Activated naive CD8-positive, alpha-beta T cell treated with anti-CD3 and anti-CD28 coated beads, Interleukin-2, amount 50 U/mL, for 24 hours (primary cell): ENCODE measurements at places on chromosomes 2 and 18.
A peak's percentile ranks its signal among the peaks of the same experiment; 100 is the strongest.

DNA sequence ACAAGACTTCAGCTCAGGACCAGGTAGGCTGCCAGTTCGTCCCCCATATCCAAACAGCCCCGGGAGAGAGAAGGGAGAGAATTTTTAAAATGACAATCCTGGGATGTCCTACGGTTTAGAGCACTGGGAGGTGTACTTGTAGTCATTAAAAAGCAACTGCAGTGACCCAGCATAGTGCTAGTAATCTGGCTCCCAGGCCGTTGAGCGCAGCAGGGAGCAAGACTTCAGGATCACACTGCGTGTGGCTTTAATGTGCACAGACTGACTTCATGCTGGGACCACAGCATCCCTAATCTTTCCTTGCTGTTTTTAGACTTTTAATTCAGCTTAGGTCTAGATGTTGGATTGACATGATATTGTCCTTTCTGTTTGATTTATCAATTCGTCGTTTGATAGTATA, 219.3 kb upstream of the FOSL2 start:
- no peaks in the 10 kb centered on the region for H3K4me1 ChIP-seq
- H3K27me3 ChIP-seq: no peaks in the 10 kb centered on the region

- no peaks in the 10 kb centered on the region for H3K36me3 ChIP-seq
- DNase-seq: no peak
- peaks cover 32% of the 10 kb centered on the region for H3K27me3 ChIP-seq
- H3K4me1 ChIP-seq: peaks cover 13% of the 10 kb centered on the region
- H3K4me3 ChIP-seq: no peak overlapping the region
These were observed 3.6 kb upstream of the PARD3B start for GRCh38 chr2:204541637-204542036.

- no peaks in the 10 kb centered on the region for H3K4me1 ChIP-seq
- no peak for DNase-seq
- no peaks in the 10 kb centered on the region for H3K27me3 ChIP-seq
- no peak overlapping the region for H3K27ac ChIP-seq
- H3K4me3 ChIP-seq: no peak overlapping the region
These were observed 566.8 kb upstream of the NRP2 start for GRCh38 chr2:205115511-205115910.

GRCh38 chr2:45285771-45286390, 276.6 kb upstream of the SIX2 start:
- no peaks in the 10 kb centered on the region for H3K36me3 ChIP-seq
- peaks cover 9% of the 10 kb centered on the region for H3K27me3 ChIP-seq
- no peak for DNase-seq

GRCh38 chr18:55256226-55256928, 297.1 kb upstream of the CCDC68 start:
- no peak for DNase-seq
- no peaks in the 10 kb centered on the region for H3K4me1 ChIP-seq
- H3K27ac ChIP-seq: no peak overlapping the region
- peaks cover 2% of the 10 kb centered on the region for H3K36me3 ChIP-seq

DNA sequence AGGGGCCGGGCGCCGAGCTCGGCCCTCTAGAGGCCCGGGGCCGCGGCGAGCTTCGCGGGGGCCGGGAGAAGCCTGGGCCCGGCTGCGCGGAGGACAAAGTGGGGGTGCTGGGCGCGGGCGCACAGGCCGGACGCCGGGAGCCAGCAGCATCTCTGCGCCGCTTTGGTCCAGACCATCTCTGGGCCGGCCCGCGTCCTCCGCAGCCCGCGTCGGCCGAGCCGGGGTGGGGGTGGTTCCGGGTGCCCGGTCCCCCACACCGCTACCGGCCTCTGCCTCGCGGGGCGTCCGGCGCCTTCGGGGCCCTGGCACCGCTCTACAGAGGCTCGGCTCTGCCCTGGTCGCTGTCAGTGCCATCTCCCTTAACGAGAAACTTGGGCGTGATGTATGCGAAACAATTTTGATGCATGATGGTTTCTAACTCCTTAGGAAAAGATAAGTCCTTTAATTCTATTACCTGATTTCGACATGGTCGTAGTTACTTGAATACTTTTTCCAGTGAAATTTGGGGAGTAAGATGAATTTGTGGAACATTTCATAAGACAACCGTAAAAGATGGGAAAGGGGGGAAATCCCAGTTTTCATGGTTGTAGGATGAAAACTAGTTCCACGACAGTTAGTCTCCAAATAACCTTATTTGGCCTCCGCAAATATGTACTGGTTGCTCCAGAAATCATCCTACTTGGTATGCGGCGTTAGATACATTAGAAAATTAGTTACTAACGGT, 562 bp downstream of the TWSG1 start:
- DNase-seq: peak; percentile 41
- H3K4me3 ChIP-seq: peak overlapping the region; percentile 87
- H3K4me1 ChIP-seq: peaks cover 27% of the 10 kb centered on the region
- peaks cover 6% of the 10 kb centered on the region for H3K27me3 ChIP-seq
- H3K36me3 ChIP-seq: peaks cover 7% of the 10 kb centered on the region

- H3K36me3 ChIP-seq: no peaks in the 10 kb centered on the region
- no peaks in the 10 kb centered on the region for H3K4me1 ChIP-seq
- DNase-seq: no peak
- H3K27ac ChIP-seq: no peak overlapping the region
- no peak overlapping the region for H3K4me3 ChIP-seq
These were observed 49.8 kb upstream of the COBLL1 start for GRCh38 chr2:164891460-164891859.

- no peak overlapping the region for H3K27ac ChIP-seq
- peaks cover 13% of the 10 kb centered on the region for H3K27me3 ChIP-seq
- no peak overlapping the region for H3K4me3 ChIP-seq
- DNase-seq: no peak
- no peaks in the 10 kb centered on the region for H3K4me1 ChIP-seq
These were observed 349.2 kb downstream of the INSIG2 start for GRCh38 chr2:118437501-118437900.

- H3K27ac ChIP-seq: no peak overlapping the region
- H3K36me3 ChIP-seq: no peaks in the 10 kb centered on the region
- DNase-seq: no peak
These were observed 48.4 kb downstream of the TEX51 start for GRCh38 chr2:126947103-126947429.

DNA sequence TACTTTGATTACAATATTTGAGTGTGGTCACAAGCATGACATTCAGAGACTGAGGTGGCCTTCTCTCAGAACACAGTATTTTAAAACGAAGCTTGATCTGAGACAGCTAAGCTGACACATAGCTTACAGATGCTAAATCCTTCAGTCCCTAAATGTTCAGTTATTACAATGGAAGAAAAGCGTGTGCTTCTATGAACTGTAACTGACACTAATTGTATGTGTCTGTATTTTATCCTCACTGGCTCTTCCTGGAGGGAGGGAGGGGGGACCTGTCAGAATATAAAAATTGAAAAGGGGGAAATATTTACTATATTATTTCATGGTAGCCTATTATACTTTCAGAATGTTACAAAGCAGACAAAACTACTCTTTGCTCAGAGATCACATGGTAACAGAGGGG, 340.2 kb downstream of the FIGN start:
- DNase-seq: no peak
- no peaks in the 10 kb centered on the region for H3K4me1 ChIP-seq
- no peak overlapping the region for H3K27ac ChIP-seq

DNA sequence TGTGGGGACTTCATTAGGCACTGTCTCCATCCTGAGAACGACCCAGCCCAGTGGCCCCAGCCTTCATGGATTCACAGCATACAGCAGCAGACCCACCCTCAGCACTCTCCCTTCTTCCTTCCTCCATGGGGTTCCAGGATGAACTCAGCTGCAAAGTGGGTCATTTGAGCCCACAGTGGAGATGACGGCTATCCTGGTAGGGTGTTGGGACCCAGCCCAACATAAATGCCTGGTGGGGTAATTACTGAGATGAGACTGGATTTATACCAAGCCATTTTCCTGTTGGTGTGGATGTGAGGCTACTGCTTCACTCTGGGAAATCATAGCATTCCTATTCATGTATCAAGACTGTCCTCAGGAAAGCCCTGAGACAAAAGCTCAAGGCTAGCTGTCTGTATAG, 536.7 kb upstream of the TNP1 start:
- no peak overlapping the region for H3K27ac ChIP-seq
- no peak overlapping the region for H3K4me3 ChIP-seq
- H3K36me3 ChIP-seq: peaks cover 3% of the 10 kb centered on the region
- no peaks in the 10 kb centered on the region for H3K27me3 ChIP-seq
- peaks cover 16% of the 10 kb centered on the region for H3K4me1 ChIP-seq

GRCh38 chr2:42310007-42310515, 51.0 kb downstream of the COX7A2L start:
- H3K4me3 ChIP-seq: no peak overlapping the region
- peaks cover 27% of the 10 kb centered on the region for H3K36me3 ChIP-seq
- H3K27me3 ChIP-seq: no peaks in the 10 kb centered on the region
- H3K27ac ChIP-seq: no peak overlapping the region
- no peak for DNase-seq

GRCh38 chr2:9660154-9660553, 29.4 kb upstream of the YWHAQ start:
- H3K4me1 ChIP-seq: peaks cover 38% of the 10 kb centered on the region
- no peak overlapping the region for H3K4me3 ChIP-seq
- no peaks in the 10 kb centered on the region for H3K36me3 ChIP-seq

DNA sequence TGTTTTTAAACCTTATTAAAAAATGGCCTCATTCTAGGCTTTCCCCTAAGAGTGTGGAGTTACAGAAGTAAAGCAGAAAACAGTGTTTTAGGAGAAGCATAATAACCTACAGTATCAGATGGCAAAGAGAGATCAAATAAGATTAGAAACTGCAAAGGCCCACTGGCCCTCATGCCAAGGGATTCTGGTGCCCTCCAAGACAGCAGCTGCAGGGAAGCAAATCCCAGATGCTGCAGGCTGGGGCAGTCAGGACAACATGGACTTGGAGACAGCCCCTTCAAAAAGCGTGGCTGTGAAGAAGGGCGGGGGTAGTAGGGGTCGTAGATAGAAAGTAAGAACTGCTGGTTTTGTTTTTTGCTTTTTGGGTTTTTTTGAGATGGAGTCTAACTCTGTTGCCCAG, 28.3 kb upstream of the EPG5 start:
- H3K27me3 ChIP-seq: no peaks in the 10 kb centered on the region
- peaks cover 19% of the 10 kb centered on the region for H3K36me3 ChIP-seq
- no peak overlapping the region for H3K4me3 ChIP-seq
- DNase-seq: no peak

DNA sequence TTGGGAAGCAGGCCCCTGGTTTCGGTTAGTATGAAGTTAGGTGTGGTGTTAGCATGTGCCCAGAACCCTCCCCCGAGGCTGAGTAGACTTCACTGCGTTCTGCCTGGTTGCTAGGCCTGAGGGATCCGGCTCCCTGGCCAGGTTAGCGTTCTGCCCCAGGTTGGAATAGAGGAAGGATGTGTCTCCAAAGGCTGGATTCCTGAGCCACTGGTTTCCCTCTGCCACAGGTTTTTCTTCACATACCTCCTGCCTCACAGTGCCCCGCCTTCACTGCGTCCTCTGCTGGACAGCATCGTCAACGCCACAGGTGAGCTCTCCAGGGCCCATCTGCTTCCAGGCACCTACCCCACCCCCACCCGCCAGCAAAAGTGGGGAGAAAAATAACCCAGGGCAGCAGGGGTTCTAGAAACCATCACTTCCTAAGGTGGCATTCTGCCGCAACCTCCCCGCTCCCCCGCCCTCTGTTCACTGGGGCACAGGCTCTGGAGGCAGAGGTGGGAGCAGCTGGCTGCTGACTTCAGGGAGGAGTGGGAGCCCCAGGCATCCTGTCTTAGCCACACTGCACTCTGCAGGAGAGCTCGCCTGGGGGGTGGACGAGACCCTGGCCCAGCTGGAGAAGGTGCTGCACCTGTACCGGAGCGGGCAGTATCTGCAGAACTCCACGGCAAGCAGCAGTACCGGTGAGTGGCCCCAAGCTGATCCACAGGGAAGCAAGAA, 7.1 kb downstream of the PKDCC start:
- H3K27ac ChIP-seq: no peak overlapping the region
- H3K27me3 ChIP-seq: peaks cover 20% of the 10 kb centered on the region
- no peak overlapping the region for H3K4me3 ChIP-seq
- no peaks in the 10 kb centered on the region for H3K4me1 ChIP-seq

- peaks cover 49% of the 10 kb centered on the region for H3K4me1 ChIP-seq
- H3K4me3 ChIP-seq: peak overlapping the region; percentile 98
- no peak for DNase-seq
- no peaks in the 10 kb centered on the region for H3K27me3 ChIP-seq
These were observed 1.1 kb downstream of the STRN start for GRCh38 chr2:36965206-36965605.

DNA sequence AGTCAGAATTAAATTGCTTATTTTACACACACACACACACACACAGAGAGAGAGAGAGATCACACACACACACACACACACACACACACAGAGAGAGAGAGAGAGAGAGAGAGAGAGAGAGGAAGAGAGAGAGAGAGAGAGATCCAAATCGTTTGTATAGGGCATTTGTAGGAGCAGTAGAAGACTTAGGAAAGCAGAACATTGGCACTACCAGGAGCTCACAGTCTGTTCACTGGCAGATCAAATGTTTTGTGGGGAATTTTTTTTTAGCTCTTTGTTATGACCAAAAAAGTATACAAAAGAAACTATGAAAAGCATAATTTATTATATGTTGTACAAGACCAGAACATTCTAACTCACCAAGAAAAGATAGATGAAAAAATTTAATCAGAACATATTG, 81.8 kb downstream of the MBD5 start:
- no peak for DNase-seq
- H3K36me3 ChIP-seq: peaks cover 3% of the 10 kb centered on the region
- H3K27me3 ChIP-seq: no peaks in the 10 kb centered on the region
- H3K4me3 ChIP-seq: no peak overlapping the region
- H3K27ac ChIP-seq: no peak overlapping the region

GRCh38 chr18:54945576-54946125, 13.6 kb downstream of the CCDC68 start:
- H3K36me3 ChIP-seq: no peaks in the 10 kb centered on the region
- peak overlapping the region; percentile 78 for H3K27ac ChIP-seq
- peaks cover 18% of the 10 kb centered on the region for H3K4me1 ChIP-seq

- H3K27ac ChIP-seq: no peak overlapping the region
- DNase-seq: no peak
- peaks cover 14% of the 10 kb centered on the region for H3K27me3 ChIP-seq
These were observed 185.0 kb downstream of the TMEM18 start for GRCh38 chr2:492178-492577.

GRCh38 chr2:42474765-42475454, 18.9 kb downstream of the KCNG3 start:
- H3K4me1 ChIP-seq: no peaks in the 10 kb centered on the region
- H3K27me3 ChIP-seq: no peaks in the 10 kb centered on the region
- no peak for DNase-seq

DNA sequence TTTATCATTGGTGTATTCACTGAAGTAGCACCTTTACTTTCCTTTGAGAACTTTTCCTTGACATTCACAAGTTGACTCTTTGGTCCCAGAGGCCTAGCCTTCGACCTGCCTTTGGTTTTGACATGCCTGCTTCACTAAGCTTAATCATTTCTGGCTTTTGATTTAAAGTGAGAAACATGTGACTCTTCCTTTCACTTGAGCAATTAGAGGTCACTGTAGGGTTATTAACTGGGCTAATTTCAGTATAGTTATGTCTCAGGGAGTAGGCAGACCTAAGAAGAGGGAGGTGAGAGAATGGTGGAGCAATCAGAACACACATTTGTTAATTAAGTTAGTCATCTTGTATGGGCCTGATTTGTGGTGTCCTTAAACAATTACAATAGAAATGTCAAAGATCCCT, 1040.7 kb upstream of the SLC39A10 start:
- no peaks in the 10 kb centered on the region for H3K4me1 ChIP-seq
- no peak overlapping the region for H3K27ac ChIP-seq
- no peak for DNase-seq
- no peaks in the 10 kb centered on the region for H3K36me3 ChIP-seq

- no peaks in the 10 kb centered on the region for H3K36me3 ChIP-seq
- no peaks in the 10 kb centered on the region for H3K27me3 ChIP-seq
- no peak overlapping the region for H3K27ac ChIP-seq
- H3K4me1 ChIP-seq: no peaks in the 10 kb centered on the region
These were observed 47.0 kb downstream of the AQP4 start for GRCh38 chr18:26818461-26818860.

GRCh38 chr2:46893269-46893939, 22.2 kb downstream of the MCFD2 start:
- no peaks in the 10 kb centered on the region for H3K36me3 ChIP-seq
- no peaks in the 10 kb centered on the region for H3K4me1 ChIP-seq
- H3K27ac ChIP-seq: no peak overlapping the region
- no peak overlapping the region for H3K4me3 ChIP-seq
